Activated CD4-positive, alpha-beta T cell treated with anti-CD3 and anti-CD28 coated beads for 24 hours (primary cell): ENCODE measurements at places on chromosomes 7 and 10.

- no peak for DNase-seq
Measured at GRCh38 chr7:95055295-95055694, 147.9 kb downstream of the PPP1R9A start.

- no peak for DNase-seq
Measured at GRCh38 chr10:81870472-81870871, 4.5 kb upstream of the NRG3 start.

DNA sequence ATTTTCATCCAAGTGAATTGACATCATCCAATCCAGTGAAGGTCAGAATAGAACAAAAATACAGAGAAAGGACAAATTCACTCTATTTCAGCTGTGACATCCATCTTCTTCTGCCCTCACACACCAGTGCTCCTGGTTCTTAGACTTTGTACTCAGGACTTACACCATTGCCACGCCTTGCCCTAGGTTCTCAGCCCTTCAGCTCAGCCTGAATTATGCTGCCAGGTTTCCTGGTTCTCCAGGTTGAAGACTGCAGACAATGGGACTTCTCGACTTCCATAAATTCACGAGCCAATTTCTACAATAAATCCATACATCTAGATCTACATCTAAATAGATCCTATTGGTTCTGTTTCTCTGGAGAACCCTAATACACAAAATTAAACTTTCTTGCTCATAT lies 181.2 kb upstream of the KCND2 start:
- DNase-seq = no peak

- no peak for DNase-seq
Measured at GRCh38 chr7:123795917-123796316, 47.1 kb upstream of the WASL start.
